ENCODE measurements at places on chromosomes 16 and 17.

GRCh38 chr17:75632863-75633485 lies at the start of gene SMIM5:
SMIM5 (plus strand) TSS chr17:75633434; CDS start chr17:75640202, 6,768 bp downstream.
- peak; percentile 62 for DNase-seq

DNA sequence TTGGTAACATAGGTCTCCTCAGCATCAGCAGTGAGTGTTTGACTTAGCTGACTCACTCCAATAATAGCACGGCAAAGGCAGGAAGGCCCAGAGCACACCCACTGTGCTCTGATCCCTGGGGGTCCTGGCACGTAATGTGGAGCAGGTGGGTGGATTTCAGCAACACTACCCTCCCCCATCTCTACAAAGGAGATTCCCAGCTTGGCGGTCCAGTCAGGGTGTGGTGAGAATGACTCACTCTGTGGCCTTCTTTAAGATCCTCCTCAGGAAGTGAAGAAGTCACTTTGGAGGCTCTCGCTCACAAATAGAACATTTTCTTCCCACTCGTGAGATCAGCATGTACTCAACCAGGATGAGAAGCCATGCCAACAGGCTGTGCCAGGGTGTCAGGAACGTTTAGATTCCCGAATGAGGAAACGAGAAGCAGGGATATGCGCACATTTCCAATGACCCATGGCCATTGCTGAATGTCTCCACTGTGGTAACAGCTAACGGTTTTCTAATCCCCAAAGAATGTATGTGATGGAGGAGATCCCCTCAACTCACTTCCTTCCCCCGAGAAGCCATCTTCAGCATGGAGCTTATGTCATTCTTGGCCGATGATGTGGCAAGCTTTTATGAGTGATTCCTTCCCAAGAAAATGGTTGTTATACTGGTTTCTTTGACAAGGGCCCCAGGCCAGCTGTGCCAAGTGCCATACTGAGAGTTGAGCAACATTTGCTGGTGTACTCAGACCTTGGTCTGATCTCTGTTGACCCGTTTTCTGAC lies 365.2 kb downstream of the C16orf95 start:
- DNase-seq, result no peak

GRCh38 chr16:70647441-70648359 lies 1.3 kb downstream of the IL34 start:
- no peak for DNase-seq

GRCh38 chr17:8062807-8063483 lies 24.1 kb downstream of the ALOX15B start:
- no peak for DNase-seq

DNA sequence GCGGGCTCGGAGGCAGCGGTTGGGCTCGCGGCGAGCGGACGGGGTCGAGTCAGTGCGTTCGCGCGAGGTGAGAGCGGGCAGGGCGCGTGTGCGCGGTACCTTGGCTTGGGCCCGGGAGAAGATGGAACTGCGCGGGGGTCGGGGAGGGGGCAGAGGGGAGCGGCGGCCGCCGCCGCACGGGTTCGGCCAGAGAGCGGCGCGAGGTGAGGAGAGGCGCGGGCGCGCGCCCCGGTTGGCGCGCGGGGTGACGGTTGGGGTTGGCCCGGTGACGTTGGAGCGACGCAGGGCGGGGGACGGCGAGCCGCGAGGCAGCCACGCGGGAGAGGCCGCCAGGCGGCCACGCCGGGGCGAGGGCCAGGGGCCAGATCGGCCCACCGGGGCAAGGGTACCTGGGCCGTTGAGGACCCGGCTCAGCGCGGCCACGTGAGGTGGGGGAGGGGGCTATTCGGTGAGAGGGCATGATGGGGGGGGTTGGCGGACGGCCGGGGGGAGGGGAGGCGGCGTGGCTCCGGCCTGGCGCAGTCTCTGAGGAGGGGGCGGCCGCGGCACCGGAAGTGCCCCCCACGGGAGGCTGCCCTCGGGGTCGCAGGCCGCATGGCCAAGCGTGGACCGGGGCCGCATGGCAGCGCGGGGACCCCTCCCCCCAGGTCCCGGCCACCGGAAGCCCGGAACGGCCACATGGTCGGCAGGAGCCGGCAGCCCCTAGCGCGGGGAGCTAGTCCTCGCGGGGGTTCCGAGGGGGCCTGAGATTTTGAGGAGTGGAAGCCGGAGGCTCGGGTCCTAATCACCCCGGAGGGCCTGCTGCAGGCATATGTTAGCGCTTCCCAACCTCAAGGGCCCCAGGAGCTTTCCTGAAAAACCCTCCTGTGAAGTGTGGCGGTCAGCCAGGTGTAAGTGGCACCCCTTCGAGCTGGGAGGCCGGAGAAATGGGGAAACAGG lies 527 bp downstream of the EIF5A start:
- peak; percentile 75 for DNase-seq

DNA sequence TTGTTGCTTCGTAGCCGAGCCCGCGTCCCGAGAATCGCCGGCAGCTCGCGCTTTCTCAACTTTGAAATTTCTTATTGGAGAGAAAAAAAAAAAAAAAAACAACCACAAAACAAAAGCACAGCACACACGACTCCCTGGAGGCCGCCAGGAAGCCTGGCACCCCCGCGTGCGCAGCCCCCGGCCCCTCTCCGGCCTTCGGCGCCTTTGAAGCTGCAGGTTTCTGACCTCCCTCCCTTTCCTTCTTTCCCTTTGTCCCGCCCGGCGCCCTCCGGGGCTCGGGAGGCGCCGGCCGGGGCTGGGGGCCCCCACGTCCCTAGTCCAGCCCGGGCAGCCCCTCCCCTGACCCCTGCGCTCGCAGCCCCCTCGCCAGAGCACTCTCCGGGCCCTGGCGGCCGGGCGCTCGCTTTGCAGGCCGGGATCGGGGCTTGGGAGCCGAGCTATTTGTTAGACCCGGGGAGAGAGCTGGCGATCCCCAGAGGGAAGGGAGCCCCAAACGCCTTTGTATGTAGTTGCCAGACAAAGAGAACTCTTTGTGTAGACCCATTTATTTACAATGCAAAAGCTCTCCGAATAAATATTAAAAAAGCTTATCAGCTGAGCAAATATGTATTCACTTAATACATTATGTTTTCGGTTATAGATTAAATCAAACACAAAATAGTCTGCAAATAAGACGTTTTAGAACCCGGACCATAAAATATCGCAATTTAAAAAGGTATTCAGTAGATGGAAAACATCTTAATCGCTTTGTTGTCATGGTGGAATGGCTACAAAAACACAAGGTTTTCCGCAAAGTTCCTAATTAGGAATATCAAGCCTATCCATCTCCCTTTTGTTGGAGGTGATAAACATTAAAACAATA lies 2.3 kb downstream of the BAHCC1 start:
- no peak for DNase-seq

DNA sequence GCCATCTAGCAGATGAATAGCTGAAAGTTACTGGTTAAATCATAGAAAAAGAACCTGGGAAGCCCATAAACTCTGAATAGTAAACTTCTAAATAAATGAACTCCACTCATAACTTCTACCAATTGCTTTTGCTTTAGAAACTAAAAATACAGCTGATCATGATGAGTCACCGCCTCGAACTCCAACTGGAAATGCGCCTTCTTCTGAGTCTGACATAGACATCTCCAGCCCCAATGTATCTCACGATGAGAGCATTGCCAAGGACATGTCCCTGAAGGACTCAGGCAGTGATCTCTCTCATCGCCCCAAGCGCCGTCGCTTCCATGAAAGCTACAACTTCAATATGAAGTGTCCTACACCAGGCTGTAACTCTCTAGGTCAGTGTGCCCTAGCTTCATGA lies 9.7 kb downstream of the KAT7 start:
- DNase-seq, result no peak

DNA sequence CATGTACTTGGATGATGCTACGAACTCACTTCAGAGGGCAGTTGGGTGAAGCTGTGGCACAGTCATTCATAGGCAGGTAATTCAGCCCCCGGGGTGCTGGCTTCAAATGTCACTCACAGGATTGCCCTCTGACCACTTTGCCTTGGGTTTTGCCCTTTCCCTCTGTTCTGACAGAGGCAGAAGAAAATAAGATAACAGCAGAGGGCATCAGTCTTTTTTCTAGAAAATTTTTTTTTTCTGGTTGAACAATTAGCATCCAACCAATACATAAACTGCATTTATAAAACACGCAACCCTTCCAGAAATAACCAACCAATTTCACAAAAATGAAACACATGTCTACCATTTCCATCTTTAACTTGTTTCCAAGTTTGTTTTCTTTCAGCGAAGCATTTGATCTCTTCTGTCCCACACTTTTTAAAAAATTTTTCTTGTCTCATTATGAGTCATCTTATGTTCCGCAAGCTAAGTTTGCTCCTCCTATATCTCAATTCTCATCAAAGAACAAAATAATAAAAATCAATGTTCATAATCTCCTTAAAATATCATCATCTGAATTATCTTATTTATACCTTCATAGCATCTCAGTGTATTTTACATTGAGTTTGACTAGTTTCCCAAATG lies 15.6 kb downstream of the NACA2 start:
- DNase-seq, result no peak

DNA sequence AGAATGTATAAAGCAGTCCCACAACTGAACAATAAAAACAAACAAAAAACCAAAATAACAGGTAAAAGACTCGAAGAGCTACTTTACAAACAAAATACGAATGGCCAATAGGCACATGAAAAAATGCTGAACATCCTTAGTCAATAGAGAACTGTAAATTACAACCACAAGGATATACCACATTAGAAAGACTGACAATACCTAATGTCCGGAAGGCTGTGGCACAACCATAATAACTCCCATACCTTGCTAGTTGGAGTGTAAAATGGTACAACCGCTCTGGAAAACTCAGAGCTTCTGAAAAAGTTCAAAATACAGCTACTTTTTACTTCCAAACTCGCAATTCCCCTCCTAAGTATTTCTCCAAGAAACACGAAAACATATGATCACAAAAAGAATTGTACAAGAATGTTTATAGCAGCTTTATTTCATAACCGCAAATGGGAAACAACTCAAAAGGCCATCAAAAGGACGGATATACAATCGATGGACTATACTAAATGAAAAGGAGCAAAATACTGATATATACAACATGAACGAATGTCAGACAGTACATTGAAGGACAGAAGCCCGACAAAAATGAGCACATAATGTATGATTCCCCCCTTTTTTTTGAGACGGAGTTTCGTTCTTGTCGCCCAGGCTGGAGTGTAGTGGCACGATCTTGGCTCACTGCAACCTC lies 2.3 kb downstream of the TP53 start:
- no peak for DNase-seq

DNA sequence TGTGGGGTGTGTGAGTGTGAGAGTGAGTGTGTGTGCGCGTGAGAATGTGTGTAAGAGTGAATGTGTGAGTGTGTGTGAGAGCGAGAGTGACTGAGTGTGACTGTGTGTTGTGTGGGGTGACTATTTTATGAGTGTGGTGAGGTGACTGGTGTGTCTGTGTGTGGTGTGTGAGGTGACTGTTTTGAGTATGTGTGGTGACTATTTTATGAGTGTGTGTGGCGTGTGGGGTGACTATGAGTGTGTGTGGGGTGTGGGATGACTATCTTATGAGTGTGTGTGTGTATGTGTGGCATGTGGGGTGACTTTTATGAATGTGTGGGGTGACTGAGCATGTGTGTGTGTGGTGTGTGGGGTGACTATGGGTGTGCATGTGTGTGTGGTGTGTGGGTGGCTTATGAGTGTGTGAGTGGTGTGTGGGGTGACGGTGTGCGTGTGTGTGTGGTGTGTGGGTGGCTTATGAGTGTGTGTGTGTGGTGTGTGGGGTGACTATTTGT lies 152.9 kb upstream of the PLCG2 start:
- DNase-seq, result no peak

GRCh38 chr17:66691644-66692420 lies 143.1 kb upstream of the CACNG5 start:
- no peak for DNase-seq

DNA sequence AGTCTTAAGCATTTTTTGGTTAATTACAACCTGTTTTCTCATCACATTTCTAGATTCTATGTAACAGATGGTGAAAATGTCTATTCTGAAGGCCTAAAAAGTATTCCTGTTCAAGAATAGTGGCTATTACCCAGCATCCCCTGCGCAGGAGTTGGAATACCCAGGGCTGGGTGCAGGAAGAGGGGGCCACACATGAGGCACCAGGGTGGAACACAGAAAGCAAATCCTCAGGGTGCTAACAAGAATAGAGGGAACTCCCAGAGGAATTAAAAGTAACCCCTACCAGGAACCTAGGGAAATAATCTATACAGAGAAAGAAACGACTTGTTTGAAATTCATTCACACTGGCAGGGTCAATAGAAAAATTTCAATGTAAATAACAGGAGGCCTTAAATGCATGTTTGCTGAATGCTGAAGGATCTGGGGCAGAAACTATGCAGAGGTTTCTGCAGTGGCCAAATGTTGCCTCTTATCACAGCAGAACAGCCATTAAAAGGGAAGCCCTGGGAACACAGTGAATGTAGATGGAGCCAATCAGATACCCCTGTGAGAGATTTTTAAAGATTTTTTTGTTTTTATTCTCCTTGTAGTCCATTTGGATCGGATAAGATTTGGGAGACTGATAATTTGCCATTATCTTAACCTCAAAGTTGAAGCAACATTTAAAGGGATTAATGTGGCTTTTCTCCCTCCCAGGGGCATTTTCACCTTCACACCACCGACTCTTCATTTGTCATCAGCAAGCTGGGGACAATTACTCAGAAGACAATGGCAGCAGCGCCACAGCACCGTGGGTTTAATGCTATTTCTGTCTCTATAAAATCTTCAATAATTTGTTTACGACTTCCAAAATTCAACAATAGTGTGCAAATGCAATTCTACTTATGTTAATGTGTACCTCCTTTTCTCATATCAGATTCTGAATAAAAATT lies 196.0 kb upstream of the PSMD7 start:
- no peak for DNase-seq

DNA sequence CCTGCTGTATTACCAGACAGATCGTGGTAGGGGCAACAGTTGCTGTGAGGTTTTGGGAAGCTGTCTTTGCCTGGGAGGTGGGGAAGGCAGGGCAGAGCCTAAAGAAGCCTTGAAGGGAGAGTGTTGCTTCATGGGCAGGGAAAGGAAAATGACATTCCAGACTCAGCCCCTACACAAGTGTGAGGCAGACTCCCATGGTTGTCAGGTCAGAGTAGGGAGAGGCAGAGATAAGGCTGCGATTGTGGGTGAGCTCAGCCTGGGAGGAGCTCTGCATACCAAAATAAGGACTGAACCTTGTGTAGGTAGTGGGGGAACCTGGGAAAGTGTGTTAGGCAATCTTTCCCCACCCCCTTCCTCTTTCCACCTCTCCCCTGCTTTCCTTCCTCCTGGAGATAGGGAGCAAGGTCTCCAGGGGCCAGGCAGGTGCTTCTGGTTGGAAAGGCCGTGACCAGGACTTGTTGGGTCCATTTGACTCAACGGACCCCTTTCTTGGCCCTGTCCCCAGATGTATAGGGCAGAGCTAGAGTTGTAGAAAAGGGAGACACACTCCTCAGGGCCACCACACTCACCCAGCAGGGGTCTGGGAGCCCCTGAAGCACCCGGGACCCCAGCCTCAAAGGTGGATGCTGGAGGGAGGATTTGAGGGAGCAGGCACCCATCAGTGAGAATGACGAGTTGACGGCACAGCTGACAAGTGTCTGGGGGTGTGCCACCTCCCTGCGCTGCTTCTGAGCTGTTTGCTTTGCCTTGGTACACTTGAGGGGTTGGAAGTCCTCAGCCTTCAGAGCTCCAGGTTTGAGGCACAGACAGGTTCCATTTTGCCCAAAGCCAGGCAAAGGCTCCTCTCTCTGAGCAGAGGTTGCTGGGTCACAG lies 18.5 kb upstream of the TOB1 start:
- no peak for DNase-seq

GRCh38 chr17:45676695-45677094 lies 107.4 kb upstream of the CRHR1 start:
- DNase-seq, result no peak
